DMS79 treated with DMSO at 0.1 percent for 48 hours (cell line): ENCODE measurements at places on chromosomes 11 and 22.
A peak's percentile ranks its signal among the peaks of the same experiment; 100 is the strongest.

DNA sequence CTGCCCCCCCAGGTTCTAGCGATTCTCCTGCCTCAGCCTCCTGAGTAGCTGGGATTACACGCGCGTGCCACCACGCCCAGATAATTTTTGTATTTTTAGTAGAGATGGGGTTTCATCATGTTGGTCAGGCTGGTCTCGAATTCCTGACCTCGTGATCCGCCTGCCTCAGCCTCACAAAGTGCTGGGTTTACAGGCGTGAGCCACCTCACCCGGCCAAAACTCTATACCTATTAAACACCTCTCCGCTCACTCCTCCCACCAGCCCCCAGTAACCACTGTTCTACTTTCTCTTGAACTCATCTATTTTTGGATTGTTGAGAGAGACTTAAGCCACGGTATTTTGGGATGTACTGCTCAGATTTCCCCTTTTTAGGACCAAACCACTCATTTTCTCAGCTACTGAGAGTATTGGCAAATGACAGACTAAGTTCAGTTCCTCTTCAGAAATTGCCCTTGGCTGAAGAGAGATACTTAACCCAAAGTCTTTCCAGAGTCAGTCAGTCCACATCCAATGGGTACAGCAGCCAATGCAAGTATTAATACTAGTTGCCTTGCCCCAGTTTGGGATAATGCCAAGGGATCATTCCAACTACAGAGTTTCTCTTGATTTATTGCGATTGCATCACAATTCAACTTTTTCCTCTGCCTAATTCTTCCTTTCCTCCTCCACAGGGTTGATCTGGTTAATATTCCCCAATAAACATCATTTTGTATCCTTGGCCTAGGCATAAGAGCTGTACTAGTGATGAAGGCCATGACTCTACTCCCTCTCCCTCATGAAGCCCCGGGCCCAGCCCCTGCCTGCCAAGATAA lies 36.8 kb upstream of the CSTF3 start:
- no peak for DNase-seq

DNA sequence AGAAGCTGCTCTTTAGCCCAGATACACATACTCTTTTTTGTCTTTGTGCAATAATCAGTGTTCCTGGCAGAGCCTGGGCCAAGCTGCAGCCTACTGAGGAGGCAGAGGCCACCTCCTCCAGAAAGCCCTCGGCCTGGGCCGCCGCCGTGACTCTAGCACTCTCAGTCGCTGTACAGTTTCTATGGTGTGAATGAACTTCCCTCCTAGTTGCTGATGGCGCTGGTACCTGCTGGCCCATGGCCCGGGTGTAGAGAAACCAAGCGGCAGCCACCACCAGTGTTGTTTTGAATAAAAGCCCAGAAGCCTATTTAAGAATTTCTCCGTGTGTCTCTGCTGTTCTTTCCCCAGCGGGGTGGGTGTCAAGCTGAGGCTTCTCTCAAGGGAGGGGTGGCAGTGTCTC lies 118.9 kb downstream of the CACNA1I start:
- DNase-seq = no peak

- no peak for DNase-seq
Observed at GRCh38 chr11:74468058-74468457, 709 bp upstream of the KCNE3 start.

GRCh38 chr11:119743006-119743405 lies 14.0 kb upstream of the NECTIN1 start:
- no peak for DNase-seq

DNA sequence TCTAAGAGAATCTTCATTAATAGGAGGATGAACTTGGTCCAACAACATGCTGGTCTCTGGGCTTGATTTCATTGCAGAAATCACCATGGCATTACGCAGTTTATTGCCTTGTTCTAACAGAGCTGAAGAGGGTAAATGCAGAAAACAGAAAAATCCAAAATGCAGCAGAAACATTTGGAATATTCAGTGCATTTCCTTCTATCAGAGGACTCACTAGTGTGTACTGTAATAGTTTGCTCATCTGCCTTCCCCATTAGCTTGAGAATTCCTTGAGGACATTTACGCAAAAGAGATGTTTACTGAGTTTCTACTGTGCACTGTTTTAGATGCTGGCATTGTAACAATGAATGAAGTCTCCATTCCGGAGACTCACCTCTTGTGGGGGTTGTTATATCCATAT lies 37.4 kb downstream of the C2CD3 start:
- DNase-seq = no peak

- DNase-seq = no peak
Observed at GRCh38 chr11:69641681-69642548, 959 bp downstream of the CCND1 start.

GRCh38 chr22:50361688-50362087 lies 18.6 kb downstream of the PPP6R2 start:
- no peak for DNase-seq

- no peak for DNase-seq
Observed at GRCh38 chr11:73172992-73173656, 31.0 kb upstream of the FCHSD2 start.

DNA sequence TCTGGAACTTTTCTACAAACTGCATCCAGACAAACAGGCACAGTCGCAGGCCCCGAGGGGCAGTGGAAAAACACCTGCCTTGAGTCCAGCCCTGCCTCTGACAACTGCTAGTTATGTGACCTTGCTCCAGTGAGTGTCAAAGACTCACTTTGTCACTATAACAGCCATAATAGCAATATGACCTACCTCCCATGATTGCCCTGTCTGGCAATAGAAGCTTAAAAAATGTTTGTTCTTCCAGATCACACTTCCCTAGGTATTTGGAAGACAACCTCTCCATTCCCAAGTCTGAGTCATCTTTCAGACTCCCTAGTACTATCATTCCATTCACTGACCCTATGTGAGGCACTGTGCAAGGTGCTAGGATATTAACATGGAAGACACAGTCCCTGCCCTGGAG lies 74.5 kb downstream of the RPL27A start:
- no peak for DNase-seq

DNA sequence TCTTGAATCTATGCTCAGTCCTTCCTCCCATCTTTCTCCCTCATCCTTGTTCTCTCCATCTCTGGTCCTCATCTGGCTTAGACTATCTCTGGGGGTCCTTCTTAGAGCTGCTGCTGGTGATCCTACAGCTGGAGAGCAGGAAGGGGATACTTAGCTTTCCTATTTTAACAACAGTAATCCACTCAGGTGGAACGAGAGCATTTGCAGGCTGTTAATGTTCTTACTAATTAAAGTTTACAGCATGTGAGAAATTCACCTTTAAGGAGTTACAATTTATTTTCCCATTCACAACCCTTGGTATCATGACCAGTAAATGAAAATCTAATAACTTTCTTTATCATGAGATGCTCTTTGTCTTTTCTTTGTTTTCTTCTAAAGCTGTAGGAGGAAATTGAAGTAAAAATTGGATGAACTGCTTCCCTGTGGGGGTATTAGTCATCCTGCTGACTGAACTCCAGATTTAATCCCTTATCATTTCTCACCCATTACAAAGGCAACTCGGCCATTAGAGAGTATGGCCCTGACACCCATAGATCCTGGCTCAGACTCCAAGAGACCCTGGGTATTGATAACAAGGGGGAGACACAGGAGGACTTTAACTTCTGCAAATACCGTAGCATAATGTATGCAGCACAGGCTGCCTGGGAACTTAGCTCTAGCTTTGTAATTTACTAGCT lies 37.6 kb upstream of the MTNR1B start:
- DNase-seq = peak; percentile 85

DNA sequence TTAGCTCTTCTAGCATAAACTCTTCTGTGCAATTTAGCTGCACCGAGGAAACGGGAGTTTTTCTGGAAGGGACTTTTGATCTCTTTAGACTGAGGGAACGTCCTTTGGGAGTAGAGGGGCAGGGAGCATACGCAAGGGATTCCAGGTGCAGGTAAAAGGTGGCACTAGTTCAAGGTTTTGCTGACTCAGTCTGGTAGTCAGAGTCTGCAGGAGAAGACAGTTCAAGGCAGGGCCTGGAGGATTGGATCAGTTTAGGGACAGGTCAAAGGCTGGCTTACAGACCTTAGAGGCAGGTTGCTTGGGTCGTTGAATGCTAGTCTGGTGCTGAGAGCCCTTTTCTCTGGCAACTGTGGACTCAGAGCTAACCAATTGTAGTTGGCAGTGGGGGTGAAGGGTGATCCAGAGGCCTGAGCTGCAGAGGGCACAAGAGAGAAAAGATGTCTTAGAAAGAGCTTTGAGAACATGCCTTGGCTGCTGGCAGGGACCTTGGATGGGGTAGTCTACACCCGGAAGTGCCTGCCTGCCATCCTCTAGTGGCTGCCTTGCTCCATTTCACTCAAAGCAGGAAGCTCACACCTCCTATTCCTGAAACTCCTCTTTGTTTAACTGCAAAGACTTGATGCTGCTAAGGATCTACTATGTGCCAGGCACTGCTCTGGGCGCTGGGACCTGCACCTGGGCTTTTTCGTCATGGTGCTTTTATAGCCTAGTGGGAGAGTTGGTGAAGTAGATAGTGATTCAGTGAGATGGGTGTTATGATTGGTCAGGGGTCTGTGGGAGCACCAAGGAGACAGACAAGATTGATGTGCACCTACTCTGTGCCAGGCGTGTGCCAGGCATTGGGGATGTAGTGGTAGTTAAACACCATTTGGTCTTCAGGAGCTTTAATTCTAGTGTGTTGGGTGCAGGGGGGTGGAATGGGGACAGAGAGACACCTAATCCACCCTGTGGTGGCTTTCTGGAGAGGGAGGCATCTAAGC lies 17.1 kb downstream of the MIAT start:
- DNase-seq = no peak

DNA sequence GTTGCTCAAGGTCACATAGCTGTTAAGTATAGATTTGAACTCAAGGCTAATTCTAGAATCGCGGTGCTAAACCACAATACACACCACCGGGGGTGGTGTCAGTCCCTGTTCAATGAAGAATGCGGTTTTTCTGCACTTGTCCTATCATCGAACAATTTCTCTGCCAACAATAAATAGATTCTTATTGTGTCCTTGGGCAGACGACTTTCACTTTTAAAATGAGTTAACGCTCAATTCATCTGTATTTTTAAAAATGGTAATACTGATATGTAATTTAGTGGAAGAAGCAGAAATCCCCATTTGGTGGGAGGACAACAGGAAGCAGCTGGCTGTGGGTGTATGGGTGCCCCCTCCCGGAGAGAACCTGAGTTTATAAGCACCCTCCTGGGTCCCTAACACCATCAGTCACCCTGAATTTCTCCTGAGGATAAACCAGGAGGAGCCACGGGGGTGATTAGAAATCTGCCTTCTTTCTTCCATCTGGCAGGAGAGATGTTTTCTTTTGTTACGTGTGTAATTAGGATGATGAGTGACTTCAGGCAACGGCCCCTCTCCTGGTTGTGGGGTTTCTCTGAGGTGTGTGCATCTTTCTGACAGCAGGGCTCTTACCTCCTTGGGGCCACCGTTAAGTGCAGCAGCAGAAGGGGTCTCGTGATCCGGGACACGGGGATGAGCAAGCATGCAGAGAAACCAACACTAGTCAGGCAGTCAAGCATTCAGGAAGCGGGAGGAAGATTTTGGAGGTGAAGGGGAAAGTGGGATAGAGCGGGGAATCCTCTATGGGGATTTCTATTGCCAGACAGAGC lies 87.7 kb downstream of the GRAMD1B start:
- DNase-seq = no peak

DNA sequence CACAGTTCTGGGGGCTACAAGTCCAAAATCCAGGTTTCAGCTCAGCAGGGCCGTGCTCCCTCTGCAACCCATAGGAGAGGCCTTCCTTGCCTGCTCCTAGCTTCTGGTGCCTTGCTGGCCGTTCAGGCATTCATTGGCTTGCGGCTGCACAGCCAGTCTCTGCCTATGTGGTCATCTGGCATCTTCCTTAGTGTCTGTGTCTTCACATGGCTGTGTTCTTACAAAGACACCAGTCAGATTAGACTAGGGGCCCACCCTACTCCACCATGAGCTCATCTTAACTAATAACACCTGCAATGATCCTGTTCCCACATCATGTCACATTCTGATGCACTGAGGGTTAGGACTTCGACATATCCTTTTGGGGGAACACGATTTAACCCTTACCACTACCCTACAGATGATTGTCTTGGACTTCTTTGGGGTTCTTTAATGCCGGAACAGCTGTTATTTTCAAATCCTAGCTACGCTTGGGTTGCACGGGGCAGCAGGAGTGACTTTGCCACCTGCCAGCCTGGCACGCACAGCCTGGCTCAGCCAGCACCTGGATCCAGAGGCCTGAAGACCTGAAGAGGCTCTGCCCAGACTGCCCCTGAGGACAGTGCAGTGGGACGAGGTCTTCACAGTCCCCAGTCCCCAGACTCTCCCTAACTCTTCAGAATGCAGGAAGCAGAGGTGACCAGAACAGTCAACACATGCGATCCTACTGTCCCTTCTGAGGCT lies 7.7 kb upstream of the NEAT1 start:
- DNase-seq = no peak

DNA sequence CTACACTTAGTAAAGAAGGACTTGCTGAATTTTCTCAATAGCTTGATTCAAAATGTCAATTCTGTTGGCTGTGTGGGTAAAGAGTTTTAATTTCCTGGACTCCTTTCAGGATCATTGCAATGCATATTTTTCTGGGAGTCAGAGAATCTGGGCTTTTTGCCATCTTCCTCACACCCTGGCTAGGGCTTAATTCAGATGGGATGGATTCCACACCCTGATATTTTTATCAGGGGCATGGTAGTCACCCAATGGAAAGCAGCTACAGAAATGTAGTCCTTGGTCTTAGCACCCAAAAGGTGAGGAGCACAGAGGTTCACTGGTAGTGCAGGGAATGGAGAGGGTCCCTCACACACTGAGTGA lies 79.3 kb downstream of the SGSM3 start:
- DNase-seq = no peak

GRCh38 chr11:23772081-23772480 lies 724.8 kb upstream of the LUZP2 start:
- no peak for DNase-seq

GRCh38 chr11:66892911-66893310 lies 36.0 kb downstream of the LRFN4 start:
- no peak for DNase-seq

- no peak for DNase-seq
Observed at GRCh38 chr11:42265072-42265471, 805.6 kb upstream of the LRRC4C start.

DNA sequence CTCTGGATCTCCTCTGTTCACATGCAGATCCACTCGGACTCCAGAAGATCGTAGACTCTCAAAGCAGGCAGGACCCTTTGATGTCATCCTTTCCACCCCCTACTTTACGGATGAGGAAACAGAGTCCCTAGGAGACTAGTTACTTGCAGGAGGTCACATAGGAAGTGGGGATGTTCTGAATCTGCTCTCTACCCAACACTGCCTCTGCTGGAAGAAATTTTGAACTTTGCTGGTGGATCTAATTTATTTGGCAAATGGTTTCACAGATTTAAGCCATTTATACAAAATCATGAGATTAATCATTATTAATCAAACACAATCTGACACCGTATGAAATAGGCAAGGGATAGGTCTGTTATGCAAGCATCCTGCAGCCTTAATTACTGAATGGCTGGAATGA lies 55.0 kb upstream of the USP47 start:
- peak; percentile 22 for DNase-seq

DNA sequence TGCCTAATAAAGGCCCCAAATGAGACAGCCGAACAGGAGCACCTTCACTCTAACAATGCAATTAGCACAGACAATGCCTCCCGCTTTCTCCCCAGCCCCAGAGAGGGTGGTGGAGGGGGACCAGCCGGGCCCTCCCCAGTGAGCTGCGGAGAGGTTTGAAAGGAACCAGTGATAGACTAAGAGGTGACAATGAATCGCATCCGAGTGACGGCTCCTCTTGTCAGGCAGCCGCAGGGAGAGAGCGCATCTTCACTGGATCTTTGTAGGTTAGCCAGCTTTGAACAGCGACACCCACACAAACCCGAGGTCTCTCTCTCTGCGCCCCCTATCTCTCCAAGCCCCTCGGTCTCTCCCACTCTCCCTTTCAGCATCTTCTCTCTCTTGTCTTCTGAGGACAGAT lies 28.0 kb downstream of the FLRT1 start:
- DNase-seq = no peak
